ENCODE measurements at places on chromosomes 16 and 17.

DNA sequence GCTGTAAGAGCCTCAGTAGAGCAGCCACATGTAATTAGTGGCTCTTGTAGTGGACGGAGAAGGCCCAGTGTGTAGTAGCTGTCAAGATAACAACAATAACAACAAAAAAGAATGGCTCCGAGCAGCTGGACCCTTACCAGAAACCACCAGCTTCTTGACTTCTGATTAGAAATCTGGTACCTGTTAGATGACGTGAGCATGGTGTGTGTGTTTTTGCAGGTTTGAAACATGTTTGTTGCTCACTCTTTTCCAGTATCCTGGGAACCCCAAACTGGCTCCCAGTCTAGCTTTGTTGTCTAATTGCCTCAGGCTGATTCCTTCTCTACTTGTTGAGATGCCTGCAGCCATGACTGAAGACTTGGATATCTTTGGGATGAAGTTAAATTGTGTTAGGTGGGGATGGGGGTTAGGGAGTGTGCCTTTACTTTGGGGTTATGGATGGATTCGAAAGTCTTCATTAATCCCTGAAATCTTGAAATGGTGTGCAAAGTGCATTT is 21.0 kb downstream of the IGF2BP1 start:
- DNase-seq = no peak

DNA sequence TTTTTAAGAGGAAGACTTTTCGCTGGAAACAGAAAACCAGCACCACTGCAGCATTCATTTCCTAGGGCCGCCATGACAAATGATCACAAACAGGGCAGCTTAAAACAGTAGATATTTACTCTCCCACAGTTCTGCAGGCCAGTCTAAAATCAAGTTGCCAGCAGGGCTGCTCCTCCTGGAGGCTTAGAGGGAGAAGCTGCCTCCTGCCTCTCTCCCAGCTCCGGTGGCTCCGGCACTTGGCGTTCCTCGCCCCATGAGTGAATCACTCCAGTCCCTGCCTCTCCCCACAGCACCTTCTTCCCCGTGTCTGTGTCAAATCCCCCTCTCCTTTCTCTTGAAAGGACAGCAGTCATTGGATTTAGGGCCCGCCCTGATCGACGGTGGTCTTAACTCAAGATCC is 72.1 kb downstream of the SOCS1 start:
- no peak for DNase-seq

GRCh38 chr17:14604591-14605266 is 303.8 kb downstream of the HS3ST3B1 start:
- no peak for DNase-seq

DNA sequence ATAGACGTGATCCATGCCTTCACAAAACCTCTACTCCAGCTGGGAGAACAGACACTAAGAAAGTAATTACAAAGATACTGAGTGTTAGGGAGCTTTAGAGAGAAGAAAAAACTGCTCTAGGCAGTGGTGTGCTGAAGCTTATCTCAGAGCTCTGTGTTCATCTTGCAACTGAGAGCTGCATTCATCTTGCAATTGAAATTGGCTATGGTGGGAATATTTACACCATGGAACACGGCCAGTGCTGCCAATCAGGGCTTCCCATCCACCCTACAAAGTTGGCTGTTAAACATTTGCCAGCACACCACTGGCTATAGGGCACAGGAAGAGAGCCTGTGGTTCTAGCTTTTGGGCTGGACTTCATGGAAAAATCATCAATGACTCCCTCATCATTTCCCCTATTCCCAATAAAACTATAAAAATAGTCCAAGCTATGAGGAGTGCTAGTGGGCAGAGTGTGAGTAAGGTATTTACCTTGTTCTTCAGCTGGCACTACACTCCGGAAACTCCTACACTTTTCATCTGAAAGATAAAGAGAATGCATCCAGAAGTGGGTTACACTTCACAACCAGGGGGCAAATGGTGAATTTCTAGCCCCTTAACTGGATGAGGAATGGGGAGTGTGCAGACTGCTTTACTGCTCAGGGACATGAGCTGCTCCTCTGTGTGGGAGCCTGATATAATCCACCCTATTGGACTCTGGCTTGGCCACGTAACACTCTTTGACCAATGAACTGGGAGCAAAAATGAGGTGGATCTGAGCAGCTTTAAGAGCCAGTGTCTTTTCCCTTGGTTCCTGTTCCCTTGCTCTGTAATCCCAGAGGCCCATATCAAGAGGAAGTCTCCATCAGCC is 11.6 kb downstream of the GSG1L2 start:
- DNase-seq = no peak

GRCh38 chr17:35752945-35753764 is at the start of gene GAS2L2:
Gene GAS2L2, minus strand, starts transcription at chr17:35753239. Its CDS starts 389 bp downstream, at chr17:35752850.
- DNase-seq = no peak

- DNase-seq = no peak
These were observed 14.1 kb upstream of the YWHAE start for GRCh38 chr17:1414001-1414574.

- DNase-seq = no peak
These were observed 6.5 kb downstream of the C16orf90 start for GRCh38 chr16:3488801-3489200.

- DNase-seq = no peak
These were observed 7.0 kb upstream of the NAGLU start for GRCh38 chr17:42529061-42529460.

- no peak for DNase-seq
These were observed 76.0 kb downstream of the ABCC1 start for GRCh38 chr16:16025214-16025968.

GRCh38 chr17:45672301-45672700 is 111.8 kb upstream of the CRHR1 start:
- no peak for DNase-seq

- no peak for DNase-seq
These were observed 1.1 kb upstream of the MEAK7 start for GRCh38 chr16:84505249-84506187.

DNA sequence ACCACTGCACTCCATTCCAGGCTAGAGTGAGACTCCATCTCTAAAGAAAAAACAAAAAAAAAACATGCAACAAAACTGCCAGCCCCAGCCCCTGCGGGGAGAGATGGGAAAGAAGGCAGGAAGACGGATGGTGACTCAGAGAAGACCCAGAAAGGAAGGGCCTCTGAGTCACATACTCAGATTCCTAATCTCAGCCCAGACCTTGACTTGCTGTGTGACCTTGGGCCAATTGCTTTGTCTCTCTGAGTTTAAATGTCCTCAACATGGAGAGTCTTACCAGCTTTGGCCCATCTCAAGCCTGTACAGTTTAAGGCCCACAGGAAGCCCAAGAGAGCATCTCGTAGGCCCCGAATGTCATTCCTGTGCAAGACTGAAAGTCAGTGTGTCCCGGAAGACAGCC is 86.5 kb upstream of the LHX1 start:
- DNase-seq = no peak

- DNase-seq = no peak
These were observed 265.9 kb downstream of the SOX9 start for GRCh38 chr17:72386619-72387237.

GRCh38 chr17:9557857-9558256 is 17.8 kb downstream of the STX8 start:
- DNase-seq = peak; percentile 19

DNA sequence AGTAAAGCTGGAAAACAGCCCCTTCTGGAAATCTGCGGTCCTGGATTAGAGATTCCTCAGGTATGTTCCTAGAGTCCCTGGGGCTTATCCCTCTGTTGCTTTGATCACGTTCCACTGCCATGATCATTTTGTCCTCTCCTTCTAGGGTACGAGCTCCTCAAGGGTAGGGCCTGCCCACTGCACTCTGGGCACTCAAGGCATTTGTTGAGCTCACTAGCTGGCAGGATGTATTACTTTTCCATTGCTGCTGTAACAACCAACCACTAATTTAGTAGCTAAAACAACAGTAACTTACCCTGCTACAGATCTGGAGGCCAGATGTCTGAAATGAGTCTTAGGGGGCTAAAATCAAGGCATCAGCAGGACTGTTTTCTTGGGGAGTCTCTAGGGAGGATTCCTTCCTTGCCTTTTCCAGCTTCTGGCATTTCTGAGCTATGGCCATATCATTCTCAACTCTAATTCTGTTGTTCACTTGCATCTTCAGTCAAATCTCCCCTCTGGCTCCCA is 65.7 kb downstream of the ARSG start:
- DNase-seq = no peak

DNA sequence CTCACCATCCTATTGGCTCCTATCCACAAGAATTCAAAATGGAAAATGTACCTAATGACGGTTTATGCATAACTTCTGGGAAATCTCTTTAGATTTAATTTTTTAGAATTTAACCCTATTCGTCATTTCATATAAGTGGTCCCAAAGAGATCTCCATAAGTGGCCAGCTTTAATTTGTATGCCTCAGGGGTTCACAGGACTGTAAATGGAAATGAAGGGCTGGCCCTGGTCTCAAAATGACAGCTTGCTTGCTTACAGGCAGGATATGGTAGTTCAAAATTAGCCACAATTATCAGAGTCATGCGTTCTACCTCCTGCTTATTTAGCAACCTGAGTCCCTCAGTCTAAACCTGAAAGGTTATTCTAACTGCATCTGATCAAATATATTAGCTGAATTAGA is 6.6 kb upstream of the NACA2 start:
- no peak for DNase-seq

- no peak for DNase-seq
These were observed 151.5 kb upstream of the TOM1L1 start for GRCh38 chr17:54749157-54749556.

- DNase-seq = no peak
These were observed 27.3 kb downstream of the RSPRY1 start for GRCh38 chr16:57213462-57213861.

- DNase-seq = no peak
These were observed 25.2 kb upstream of the MLKL start for GRCh38 chr16:74725651-74726455.

- no peak for DNase-seq
These were observed 1.6 kb downstream of the TMEM114 start for GRCh38 chr16:8588682-8589056.

- DNase-seq = no peak
These were observed 304.5 kb downstream of the HAPSTR1 start for GRCh38 chr16:9395958-9396359.

DNA sequence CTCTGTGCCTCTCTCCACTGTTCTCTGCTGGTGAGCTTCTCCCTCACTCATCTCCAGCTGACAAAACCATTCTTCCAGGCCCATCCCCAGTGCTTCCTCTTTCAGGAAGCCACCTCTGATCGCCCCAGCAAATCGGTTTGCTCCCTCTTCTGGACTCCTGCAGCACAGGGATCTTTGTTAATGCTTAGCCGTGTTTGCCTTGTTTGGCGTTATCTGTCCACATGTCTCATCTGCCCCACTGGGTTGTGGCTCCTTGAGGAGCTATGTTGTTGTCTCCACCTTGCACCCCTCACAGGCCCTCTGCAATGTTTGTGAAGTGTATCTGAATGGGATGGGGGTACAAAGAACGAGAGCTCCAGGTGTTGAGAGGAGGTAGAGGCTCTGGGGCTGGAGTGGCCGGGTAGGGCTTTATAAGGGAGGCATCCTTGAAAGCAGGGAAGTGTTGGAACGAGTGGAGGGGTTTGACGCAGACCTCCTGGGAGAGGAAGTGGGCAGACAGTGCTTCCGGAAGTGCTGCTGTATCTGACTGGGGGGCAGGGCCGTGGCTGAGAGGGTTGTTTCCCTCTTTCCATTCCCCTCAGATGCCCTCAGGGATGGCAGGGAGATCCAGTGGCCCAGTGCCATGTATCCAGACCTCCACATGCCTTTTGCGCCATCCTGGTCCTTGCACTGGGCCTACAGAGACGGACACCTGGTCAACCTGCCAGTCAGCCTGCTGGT is 27.8 kb downstream of the CASKIN2 start:
- no peak for DNase-seq

- DNase-seq = no peak
These were observed 8.2 kb downstream of the GAS2L2 start for GRCh38 chr17:35744830-35745229.

GRCh38 chr17:67289181-67289876 is 44.3 kb upstream of the HELZ start:
- DNase-seq = no peak

- no peak for DNase-seq
These were observed 555 bp downstream of the HDAC5 start for GRCh38 chr17:44122816-44123355.

- DNase-seq = no peak
These were observed 7.5 kb downstream of the SLC16A3 start for GRCh38 chr17:82236142-82236971.

DNA sequence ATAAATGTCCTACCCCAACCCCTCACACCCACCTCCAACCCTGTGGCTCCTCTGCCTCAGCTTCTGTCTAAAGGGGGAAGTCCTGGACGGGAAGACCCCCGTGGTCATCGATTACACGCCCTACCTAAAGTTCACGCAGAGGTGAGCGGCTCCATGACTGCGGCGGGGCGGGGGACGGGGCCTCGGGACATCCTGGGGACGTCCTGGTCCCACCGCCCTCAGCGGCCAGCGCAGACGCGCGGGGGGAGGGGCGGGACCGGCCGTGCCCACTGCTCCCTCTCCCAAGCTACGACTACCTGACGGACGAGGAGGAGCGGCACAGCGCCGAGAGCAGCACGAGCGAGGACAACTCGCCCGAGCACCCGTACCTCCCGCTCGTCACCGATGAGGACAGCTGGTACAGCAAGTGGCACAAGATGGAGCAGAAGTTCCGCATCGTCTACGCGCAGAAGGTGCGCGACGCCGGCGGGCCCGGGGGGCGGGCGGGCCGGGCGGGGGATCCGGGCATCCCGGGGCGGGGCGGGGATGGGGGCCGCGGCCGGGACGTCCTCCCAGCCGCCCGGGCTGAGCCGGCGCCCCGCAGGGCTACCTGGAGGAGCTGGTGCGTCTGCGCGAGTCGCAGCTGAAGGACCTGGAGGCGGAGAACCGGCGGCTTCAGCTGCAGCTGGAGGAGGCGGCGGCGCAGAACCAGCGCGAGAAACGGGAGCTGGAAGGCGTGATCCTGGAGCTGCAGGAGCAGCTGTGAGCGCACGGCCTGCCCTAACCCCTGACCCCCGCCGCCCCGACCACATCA is 6.7 kb downstream of the RUNDC3A start:
- no peak for DNase-seq

GRCh38 chr17:62085511-62086408 is 20.7 kb upstream of the MED13 start:
- no peak for DNase-seq

DNA sequence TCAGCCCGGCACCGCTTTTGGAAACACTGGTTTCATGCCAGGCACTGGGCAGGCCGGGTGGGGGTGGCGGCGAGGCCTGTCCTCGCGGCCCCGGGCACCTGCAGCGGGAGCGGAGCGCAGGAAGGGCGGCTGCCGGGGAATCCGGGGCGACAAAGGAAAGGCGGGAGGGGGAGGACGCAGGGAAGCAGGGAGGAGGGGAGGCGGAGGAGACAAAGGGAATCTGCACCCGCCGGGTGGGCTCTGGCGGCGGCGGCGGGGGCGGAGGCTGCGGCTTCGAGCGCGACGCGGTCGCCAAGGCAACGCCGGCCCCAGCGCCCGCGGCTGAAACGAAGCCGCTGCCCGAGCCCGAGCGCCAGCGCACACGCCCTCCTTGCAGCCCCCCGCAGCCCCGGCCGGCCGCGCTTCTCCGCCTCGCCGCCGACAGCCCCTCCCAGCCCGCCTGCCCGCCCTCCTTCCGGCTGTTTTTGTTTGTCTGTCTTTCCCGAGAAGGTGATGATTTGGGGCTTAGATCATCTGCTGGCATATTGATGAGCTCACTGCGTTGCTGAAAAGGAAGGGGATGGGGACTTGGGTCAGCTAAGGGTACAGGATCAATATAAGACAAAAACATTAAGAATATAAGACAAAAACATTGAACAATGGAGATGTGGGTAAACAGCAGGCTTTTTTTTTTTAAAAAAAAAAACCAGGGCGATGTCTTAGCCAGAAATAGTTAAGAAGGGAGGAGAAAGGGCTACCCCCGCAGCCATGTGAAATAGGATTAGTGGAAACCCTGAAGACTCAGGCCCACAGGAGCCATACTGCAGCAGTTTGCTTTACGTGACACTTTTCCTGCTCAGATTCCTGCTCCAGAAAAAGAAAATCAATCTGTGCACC is 32.7 kb downstream of the CDK5R1 start:
- no peak for DNase-seq
